A549 treated with Mapracorat at 1 μM for 4 hours (cell line): ENCODE measurements at places on chromosomes 16 and 17. TPM values are rescaled to one million over a fixed set of nuclear protein-coding genes. Genes with fewer than 3 reads are reported as not detected.

CDC42EP4 gene
- total RNA-seq = 53.3 to 69.1 TPM (median 68.3 TPM) in 5 replicates

BAIAP3 gene
- 0.49 to 1.4 TPM (median 1.00 TPM) in 5 replicates for total RNA-seq

TPSB2 gene
- not detected in 5 replicates for total RNA-seq

ZNF423 gene
- 0.05 to 0.29 TPM (median 0.08 TPM) in 5 replicates for total RNA-seq
